ENCODE measurements at places on chromosomes 3 and 15.

DNA sequence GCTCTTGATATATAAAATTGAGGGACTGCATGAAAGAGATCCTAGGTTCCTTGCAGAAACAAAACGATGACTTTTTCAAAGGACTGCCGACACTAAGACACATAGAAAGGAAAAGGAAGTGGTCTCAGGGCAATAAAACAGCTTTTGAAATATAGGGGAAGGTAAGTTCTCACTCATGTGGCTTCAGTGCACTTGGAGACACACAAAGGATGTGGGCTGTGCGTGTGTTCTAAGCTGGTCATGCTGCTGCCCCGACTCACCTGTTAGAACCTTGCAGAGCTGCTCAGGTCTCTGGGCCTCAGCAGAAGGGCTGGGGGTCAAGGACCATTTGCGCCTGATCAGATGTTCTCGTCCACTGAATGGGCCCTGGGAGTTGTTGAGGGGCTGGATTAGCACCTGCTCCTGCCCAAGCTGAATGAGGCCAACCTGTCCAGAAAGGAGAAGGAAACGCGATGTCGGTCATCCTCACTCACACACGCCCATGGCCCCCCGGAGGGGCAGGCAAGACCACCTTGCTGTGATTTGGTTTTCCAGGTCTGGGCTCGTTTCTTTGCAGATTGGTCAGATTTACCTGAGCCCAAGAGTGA, 11.1 kb downstream of the ADAMTS17 start:
- no peak overlapping the region for H3K4me3 ChIP-seq
- H3K4me1 ChIP-seq: no peaks in the 10 kb centered on the region
- no peaks in the 10 kb centered on the region for H3K36me3 ChIP-seq
- no peak overlapping the region for H3K27ac ChIP-seq
- DNase-seq: no peak

DNA sequence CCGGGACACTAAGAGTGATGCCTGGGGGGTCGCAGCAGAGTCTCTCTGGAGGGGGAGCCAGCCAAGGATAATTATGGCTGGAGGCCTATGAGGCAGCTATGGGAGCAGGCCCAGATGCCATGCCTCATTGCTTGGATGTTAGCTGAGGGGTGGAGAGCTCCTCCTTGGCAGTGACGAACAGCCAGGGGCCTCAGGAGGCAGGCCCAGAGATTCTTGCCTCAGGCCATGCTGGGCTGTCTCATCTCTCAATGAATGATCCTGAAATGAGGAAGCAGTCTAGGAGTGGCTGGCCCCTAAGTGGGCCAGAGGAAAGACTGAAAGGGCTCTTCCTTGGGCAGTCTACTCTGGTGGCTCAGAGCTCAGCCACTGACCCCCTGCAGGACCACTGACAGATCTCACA, 21.3 kb downstream of the KIF9 start:
- DNase-seq: no peak
- no peak overlapping the region for H3K27ac ChIP-seq
- no peak overlapping the region for H3K4me3 ChIP-seq
- H3K36me3 ChIP-seq: no peaks in the 10 kb centered on the region

DNA sequence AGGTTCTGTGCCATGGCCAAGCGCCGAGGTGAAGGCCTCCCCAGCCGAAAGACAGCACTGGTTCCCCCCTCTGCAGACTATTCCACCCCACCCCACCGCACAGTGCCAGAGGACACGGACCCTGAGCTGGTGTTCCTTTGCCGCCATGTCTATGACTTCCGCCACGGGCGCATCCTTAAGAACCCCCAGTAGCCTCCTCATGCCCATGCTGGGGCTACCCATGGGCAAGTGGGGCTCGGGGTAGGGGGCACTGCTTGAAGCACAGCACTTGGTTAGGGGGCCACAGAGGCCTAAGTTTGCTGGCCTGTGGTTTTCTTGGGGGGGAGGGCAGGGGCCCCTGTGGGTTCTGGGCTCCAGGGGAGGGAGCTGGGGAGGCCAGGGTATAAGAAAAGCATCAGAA, 4.8 kb upstream of the CHST14 start:
- no peak overlapping the region for H3K27ac ChIP-seq
- no peaks in the 10 kb centered on the region for H3K36me3 ChIP-seq
- no peaks in the 10 kb centered on the region for H3K27me3 ChIP-seq
- no peak for DNase-seq

DNA sequence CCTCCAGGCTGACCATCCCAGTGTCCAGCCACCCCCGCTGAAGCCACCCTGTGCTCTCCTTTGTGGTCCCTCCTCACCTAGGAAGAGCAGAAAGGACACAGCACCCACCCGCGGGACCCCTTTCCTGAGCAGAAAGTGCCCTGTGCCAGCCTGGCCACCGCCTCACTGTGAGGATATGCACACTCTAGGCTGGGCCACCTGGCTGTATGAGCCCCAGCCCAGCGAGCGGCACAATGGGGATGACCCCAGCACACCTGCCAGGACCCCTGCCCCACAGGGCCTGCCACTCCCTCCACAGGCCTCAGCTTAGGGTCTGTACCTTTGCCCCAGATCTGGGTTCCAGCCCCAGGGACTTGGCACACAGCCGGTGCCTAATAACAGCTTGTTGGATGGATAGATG, 47.9 kb upstream of the FURIN start:
- H3K36me3 ChIP-seq: no peaks in the 10 kb centered on the region
- peaks cover 4% of the 10 kb centered on the region for H3K4me1 ChIP-seq
- no peak overlapping the region for H3K4me3 ChIP-seq
- no peaks in the 10 kb centered on the region for H3K27me3 ChIP-seq

GRCh38 chr15:51844747-51845426, 15.4 kb downstream of the TMOD3 start:
- peak overlapping the region; percentile 88 for H3K27ac ChIP-seq
- no peak for DNase-seq
- peaks cover 42% of the 10 kb centered on the region for H3K4me1 ChIP-seq
- H3K36me3 ChIP-seq: no peaks in the 10 kb centered on the region
- no peak overlapping the region for H3K4me3 ChIP-seq

GRCh38 chr15:66798426-66799061, 96.5 kb downstream of the SMAD6 start:
- H3K4me1 ChIP-seq: peaks cover 23% of the 10 kb centered on the region
- no peak overlapping the region for H3K27ac ChIP-seq
- H3K4me3 ChIP-seq: no peak overlapping the region
- DNase-seq: no peak
- no peaks in the 10 kb centered on the region for H3K36me3 ChIP-seq
- H3K27me3 ChIP-seq: no peaks in the 10 kb centered on the region

GRCh38 chr3:42001777-42002176, 39.9 kb upstream of the ULK4 start:
- H3K27ac ChIP-seq: no peak overlapping the region
- no peaks in the 10 kb centered on the region for H3K4me1 ChIP-seq
- H3K36me3 ChIP-seq: no peaks in the 10 kb centered on the region
- H3K4me3 ChIP-seq: no peak overlapping the region
- no peak for DNase-seq

GRCh38 chr3:194760494-194761137, 74.9 kb downstream of the FAM43A start:
- H3K4me3 ChIP-seq: no peak overlapping the region
- no peak for DNase-seq
- H3K27me3 ChIP-seq: peaks cover 8% of the 10 kb centered on the region
- H3K36me3 ChIP-seq: no peaks in the 10 kb centered on the region

- no peaks in the 10 kb centered on the region for H3K27me3 ChIP-seq
- no peaks in the 10 kb centered on the region for H3K36me3 ChIP-seq
- H3K4me1 ChIP-seq: no peaks in the 10 kb centered on the region
- H3K4me3 ChIP-seq: no peak overlapping the region
- no peak overlapping the region for H3K27ac ChIP-seq
These were observed 27.6 kb upstream of the ARL6 start for GRCh38 chr3:97736928-97737327.

GRCh38 chr3:157330206-157330605, 106.4 kb upstream of the PTX3 start:
- H3K4me1 ChIP-seq: no peaks in the 10 kb centered on the region
- no peak for DNase-seq

- H3K36me3 ChIP-seq: no peaks in the 10 kb centered on the region
- H3K27ac ChIP-seq: no peak overlapping the region
- no peak for DNase-seq
These were observed 22.8 kb downstream of the TTC14 start for GRCh38 chr3:180624714-180625113.

GRCh38 chr3:137963463-137963862, 46.5 kb upstream of the CLDN18 start:
- no peaks in the 10 kb centered on the region for H3K4me1 ChIP-seq
- no peak overlapping the region for H3K4me3 ChIP-seq
- no peaks in the 10 kb centered on the region for H3K27me3 ChIP-seq
- no peak overlapping the region for H3K27ac ChIP-seq
- no peaks in the 10 kb centered on the region for H3K36me3 ChIP-seq
- no peak for DNase-seq

- no peaks in the 10 kb centered on the region for H3K27me3 ChIP-seq
- H3K4me1 ChIP-seq: no peaks in the 10 kb centered on the region
These were observed 162.2 kb downstream of the PLD1 start for GRCh38 chr3:171648069-171648468.

DNA sequence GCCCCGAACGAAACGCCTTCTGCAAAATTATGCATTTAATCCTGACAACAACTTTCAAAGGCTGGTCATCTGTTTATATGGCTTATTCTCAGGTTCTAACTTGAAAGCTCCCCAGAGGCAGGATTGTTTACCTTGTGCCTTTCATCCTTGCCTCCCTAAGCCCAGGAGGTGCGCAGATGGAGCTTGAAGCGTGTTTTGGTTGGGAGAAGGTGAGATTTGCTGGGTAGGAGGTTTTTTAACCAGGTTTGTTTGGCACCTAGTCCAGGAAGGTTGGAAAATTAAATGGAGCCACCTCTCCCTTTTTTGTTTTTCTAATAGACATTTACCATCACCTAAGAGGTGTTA, 675 bp downstream of the TSEN2 start:
- peak overlapping the region; percentile 43 for H3K27ac ChIP-seq
- peaks cover 13% of the 10 kb centered on the region for H3K4me1 ChIP-seq
- H3K4me3 ChIP-seq: peak overlapping the region; percentile 22

DNA sequence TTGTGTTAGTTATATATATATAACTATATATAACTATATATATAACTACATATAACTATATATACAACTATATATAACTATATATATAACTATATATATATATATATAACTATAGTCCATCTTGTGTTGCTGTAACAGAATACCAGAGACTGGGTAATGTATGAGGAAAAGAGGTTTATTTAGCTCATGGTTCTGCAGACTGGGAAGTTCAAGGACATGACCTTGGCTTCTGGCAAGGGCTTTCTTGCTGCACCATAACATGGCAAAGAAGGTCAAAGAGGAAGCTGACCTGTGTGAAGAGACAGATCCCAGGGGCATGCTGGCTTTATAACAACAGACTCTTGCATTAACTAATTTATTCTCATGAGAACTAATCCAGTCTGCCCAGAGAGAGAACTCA, 27.6 kb downstream of the KBTBD12 start:
- H3K4me3 ChIP-seq: no peak overlapping the region
- no peak overlapping the region for H3K27ac ChIP-seq
- H3K36me3 ChIP-seq: no peaks in the 10 kb centered on the region
- H3K27me3 ChIP-seq: peaks cover 3% of the 10 kb centered on the region
- H3K4me1 ChIP-seq: no peaks in the 10 kb centered on the region

DNA sequence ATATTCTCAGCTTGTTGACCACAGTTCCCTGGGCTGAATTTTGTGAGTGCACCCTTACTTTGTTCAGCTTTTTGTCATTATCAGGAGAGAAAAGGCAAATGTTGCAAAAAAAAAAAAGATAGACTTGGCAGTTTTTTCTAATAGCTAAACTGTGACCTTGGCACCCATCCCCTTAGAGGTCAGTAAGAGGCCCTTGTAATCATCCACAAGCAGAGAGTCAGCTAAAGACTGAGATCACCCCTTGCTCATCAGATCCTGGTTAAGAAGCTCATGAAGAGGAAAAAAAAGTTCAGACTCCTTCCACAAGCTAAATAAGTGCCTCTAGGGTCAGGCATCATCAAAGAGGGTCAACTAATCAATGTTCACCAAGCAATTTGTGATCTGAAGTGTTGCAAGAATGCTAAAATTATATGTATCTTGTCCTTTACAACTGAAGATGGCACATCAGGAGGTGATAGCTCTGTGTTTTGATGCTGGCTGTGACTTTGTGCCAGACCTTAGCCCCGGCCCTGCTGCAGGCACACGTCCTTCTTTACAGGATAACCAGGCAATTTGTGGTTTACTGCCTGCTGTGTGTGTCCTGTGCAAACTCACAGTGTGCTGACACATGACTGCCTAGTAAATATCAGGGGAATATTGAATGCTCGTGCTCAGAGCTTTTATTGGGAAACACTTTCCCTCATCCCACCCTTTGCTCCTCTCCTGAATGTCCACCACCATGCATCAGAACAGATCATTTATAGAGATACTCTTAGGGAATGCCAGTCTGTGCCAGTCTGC, 262.9 kb downstream of the IL5RA start:
- no peaks in the 10 kb centered on the region for H3K4me1 ChIP-seq
- no peak overlapping the region for H3K4me3 ChIP-seq
- DNase-seq: no peak
- H3K27me3 ChIP-seq: no peaks in the 10 kb centered on the region
- no peak overlapping the region for H3K27ac ChIP-seq
- no peaks in the 10 kb centered on the region for H3K36me3 ChIP-seq

- no peaks in the 10 kb centered on the region for H3K27me3 ChIP-seq
- peaks cover 9% of the 10 kb centered on the region for H3K4me1 ChIP-seq
- no peak for DNase-seq
- H3K4me3 ChIP-seq: no peak overlapping the region
- H3K36me3 ChIP-seq: no peaks in the 10 kb centered on the region
- no peak overlapping the region for H3K27ac ChIP-seq
These were observed 86.7 kb upstream of the ANKRD34C start for GRCh38 chr15:79195802-79196201.

GRCh38 chr3:52777959-52778805, 783 bp downstream of the ITIH1 start:
- H3K4me3 ChIP-seq: no peak overlapping the region
- peaks cover 19% of the 10 kb centered on the region for H3K4me1 ChIP-seq
- no peaks in the 10 kb centered on the region for H3K27me3 ChIP-seq
- no peaks in the 10 kb centered on the region for H3K36me3 ChIP-seq
- H3K27ac ChIP-seq: no peak overlapping the region
- DNase-seq: peak; percentile 3

DNA sequence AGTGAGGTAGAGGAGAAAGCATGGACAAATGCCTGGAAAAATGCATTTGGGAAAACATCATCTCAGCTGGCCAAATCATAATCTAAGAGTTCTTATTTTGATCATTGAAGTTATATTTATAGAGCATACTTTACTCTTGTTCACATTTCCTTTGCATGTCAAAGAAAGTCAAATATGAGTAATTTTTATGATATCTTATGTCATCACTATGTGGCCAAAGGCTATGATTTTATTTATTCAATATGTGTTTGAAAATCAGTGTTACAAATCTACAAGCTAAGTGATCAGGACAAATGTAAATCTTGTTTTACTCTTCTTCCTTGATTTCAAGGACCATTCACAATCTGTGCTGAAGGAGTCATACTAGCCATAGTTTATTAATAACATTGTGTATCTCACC, 237.2 kb upstream of the DPH6 start:
- no peak for DNase-seq
- no peaks in the 10 kb centered on the region for H3K27me3 ChIP-seq
- no peaks in the 10 kb centered on the region for H3K36me3 ChIP-seq
- H3K27ac ChIP-seq: no peak overlapping the region
- no peaks in the 10 kb centered on the region for H3K4me1 ChIP-seq

GRCh38 chr15:70777170-70777926, 14.0 kb upstream of the UACA start:
- H3K4me1 ChIP-seq: peaks cover 4% of the 10 kb centered on the region
- H3K36me3 ChIP-seq: no peaks in the 10 kb centered on the region
- H3K27ac ChIP-seq: no peak overlapping the region
- H3K27me3 ChIP-seq: no peaks in the 10 kb centered on the region
- H3K4me3 ChIP-seq: no peak overlapping the region

GRCh38 chr15:101142711-101143110, 109.1 kb downstream of the CHSY1 start:
- H3K4me3 ChIP-seq: no peak overlapping the region
- no peaks in the 10 kb centered on the region for H3K36me3 ChIP-seq
- H3K4me1 ChIP-seq: no peaks in the 10 kb centered on the region
- H3K27me3 ChIP-seq: no peaks in the 10 kb centered on the region
